ENCODE measurements at places on chromosomes 2 and 18. TPM values are rescaled to one million over a fixed set of nuclear protein-coding genes. Genes with fewer than 3 reads are reported as not detected.

Gene RNF138
- total RNA-seq = 17.5 TPM

Gene DCTN1
- 168 TPM for total RNA-seq

Gene ABCG8
- not detected for total RNA-seq

Gene IL36B
- total RNA-seq = not detected

Gene CAPG
- 92.1 TPM for total RNA-seq

Gene CIB4
- total RNA-seq = 0.42 TPM

Gene SERPINB11
- total RNA-seq = not detected

Gene C2orf80
- not detected for total RNA-seq

Measured in A549 treated with dexamethasone at 1 μM for 4 hours (cell line).